ENCODE measurements at places on chromosomes 3 and 15. TPM values are rescaled to one million over a fixed set of nuclear protein-coding genes. Genes with fewer than 3 reads are reported as not detected.

- DNase-seq, result no peak
Measured at GRCh38 chr15:48556159-48556897, 89.2 kb downstream of the FBN1 start.

GRCh38 chr3:147963711-147964110 lies 554.5 kb downstream of the ZIC1 start:
- DNase-seq, result no peak

GRCh38 chr3:50649451-50649931 lies 25.2 kb upstream of the DOCK3 start:
- no peak for DNase-seq

- peak; percentile 29 for DNase-seq
Measured at GRCh38 chr3:100603469-100603868, 5.9 kb upstream of the ADGRG7 start.

DNA sequence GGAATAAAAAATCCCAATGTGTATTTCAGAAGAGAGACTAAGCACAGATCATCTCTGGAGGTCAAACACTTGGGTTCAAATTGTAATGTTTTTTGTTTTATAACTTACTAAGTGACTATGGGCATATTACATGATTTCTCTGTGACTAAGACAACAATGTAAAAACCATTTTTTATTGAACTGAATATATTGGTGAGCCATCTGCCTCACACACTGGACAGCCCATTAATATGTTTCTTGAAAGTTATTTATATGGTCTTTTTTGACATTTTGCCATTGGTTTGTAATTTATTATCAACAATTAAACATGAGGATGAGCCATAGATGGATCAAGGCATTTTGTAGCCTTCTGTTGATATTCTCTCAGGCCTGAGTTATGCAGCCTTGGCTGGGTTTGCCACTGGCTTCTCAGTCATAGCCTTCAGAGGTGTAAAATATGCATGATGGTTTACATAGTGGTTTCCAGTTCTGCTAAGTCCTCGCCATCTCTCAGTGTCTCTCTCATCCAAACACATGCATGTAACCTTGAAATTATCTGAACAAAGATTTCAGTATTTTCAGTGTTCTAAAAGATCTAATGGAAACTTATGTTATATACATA lies 997.2 kb downstream of the DIPK2A start:
- DNase-seq, result no peak

DNA sequence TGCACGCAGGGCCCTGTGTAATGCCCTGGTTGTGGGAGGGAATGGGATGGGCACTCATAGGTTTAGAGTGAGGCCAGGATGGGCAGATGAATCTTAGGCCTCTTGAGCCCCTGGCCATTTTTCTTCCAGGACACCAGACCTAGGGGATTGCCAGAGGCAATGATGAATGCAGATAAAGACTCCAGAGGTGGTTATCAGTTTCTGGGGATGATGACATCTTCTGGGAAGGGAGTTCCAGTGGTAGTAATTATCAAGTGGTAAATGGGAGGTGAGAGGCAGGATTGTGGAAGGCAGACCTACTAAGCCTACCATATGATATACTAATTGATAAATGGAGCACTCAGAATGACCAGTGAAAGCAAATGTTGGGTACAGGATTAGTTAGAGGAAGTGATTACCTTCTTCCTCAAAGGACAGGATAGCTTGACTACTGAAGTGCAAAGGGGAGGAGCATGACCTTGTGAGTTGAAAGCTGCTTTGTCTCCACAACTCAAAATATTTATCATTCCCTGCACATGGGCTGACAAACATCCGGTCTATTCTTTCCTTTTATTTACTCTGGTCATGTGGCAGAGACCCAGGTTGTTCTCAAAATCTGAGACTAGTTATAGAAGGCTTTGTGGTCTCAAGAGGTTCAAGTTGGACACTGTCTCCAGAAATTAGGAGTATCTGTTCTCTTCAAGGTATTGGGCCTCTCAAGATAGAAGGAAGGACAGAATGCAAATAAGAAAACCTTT lies 10.2 kb upstream of the MAPK6 start:
- DNase-seq, result no peak

- DNase-seq, result no peak
Measured at GRCh38 chr3:89314454-89315098, 207.2 kb downstream of the EPHA3 start.

DNA sequence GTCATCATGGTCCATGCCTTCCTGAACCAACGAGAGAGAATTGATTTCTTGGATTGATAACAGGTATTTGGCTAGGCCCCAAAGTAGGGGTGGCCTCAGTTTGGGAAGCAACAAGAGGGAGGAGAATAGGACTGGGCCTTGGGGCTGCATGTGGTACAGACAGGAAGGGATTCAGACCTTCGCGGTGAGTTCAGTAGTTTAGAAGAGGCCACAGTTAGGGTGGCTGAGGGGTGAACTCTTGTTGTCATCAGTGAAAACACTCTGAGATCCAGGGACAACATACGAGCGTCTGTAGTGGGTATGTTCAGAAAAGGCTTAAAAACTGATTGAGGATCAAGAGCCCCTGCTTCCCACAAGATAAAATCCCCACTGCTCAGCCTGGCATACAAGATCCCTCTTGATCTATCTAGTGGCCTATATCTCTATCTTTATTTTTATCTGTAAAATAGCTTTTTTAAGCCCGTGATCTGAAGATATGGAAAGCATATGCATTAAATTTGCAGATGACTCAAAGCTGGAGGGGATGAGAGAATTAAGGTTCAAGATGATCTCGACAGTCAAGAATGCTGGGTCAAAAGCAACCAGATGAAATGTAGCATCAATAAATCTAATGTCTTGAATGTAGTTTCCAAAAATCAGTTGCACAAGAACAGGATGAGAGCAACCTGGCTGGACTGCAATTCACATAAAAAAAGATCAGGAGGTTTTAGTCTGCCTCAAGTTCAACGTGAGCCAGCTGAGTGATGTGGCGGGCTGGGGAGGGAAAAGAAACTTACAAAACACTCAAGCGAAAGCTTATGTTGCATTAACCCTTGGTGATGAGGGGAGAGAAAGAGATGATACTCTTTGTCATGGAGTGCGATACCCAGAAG lies 221.1 kb upstream of the TLE3 start:
- DNase-seq, result peak; percentile 69

- DNase-seq, result no peak
Measured at GRCh38 chr3:27022096-27022761, 347.0 kb downstream of the NEK10 start.

- peak; percentile 54 for DNase-seq
Measured at GRCh38 chr3:16723978-16724377, 118.8 kb upstream of the DAZL start.

- peak; percentile 22 for DNase-seq
Measured at GRCh38 chr3:61381745-61382392, 130.6 kb upstream of the FHIT start.

DNA sequence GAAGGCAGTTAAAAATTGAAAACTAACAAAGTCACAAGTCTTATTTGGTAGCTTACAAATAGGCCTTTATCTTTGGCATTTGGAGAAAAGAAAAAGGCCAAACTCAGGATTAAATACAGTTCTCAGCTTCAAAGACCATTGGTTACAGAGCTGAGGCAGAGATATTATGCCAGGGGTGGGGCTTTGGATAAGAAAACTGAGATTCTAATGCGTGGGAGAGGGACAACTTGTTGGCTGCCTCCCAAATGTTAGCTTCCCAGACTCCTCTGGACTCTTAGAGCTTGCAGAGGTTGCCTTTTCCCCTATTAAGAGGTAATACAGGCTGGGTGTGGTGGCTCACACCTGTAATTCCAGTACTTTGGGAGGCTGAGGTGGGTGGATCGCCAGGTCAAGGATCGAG lies 231.8 kb downstream of the SQOR start:
- no peak for DNase-seq

- no peak for DNase-seq
Measured at GRCh38 chr3:149536429-149536828, 61.9 kb downstream of the TM4SF4 start.

DNA sequence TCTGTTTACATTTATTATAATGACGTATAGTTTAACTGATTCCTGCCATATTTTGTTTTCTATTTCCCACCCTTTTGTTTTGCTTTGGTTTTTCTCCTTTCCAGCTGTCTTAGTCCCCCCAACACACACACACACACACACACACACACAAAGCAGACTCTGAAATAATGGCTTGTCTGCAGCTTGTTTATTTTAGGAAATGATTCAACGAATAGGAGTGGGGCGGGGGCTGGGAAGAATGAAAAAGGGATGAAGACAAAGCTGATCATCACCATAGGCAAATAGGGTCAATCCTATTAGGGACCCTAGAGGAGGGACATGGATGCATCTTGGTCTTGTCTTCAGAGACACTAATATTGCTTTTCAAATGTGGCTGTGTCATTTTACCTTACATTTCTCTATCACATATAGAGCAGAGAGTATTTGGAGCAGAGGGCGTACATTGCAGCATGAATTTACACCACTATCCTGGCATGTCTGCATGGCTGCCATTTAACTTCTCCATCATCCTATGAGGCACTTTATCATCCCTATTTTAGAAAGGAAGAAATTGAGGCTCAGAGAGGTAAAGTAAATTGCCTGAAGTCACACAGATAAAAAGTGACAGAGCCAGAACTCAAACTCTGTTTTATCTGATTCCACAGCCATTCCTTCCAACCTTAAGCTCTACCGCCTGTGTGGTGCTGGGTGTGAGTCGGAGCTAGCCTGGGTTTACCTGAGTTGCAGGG lies 147.2 kb upstream of the TPM1 start:
- DNase-seq, result peak; percentile 58

- no peak for DNase-seq
Measured at GRCh38 chr3:72258361-72259141, 473.6 kb upstream of the PROK2 start.

- no peak for DNase-seq
Measured at GRCh38 chr15:35863655-35864054, 317.7 kb upstream of the DPH6 start.

GRCh38 chr3:196666001-196666867 lies 26.7 kb downstream of the NRROS start:
- DNase-seq, result peak; percentile 68

- peak; percentile 81 for DNase-seq
Measured at GRCh38 chr15:40894681-40895448, 615 bp downstream of the VPS18 start.

GRCh38 chr3:66480666-66481065 lies 20.2 kb downstream of the LRIG1 start:
- no peak for DNase-seq

- DNase-seq, result no peak
Measured at GRCh38 chr3:53145713-53146080, 15.3 kb upstream of the PRKCD start.

DNA sequence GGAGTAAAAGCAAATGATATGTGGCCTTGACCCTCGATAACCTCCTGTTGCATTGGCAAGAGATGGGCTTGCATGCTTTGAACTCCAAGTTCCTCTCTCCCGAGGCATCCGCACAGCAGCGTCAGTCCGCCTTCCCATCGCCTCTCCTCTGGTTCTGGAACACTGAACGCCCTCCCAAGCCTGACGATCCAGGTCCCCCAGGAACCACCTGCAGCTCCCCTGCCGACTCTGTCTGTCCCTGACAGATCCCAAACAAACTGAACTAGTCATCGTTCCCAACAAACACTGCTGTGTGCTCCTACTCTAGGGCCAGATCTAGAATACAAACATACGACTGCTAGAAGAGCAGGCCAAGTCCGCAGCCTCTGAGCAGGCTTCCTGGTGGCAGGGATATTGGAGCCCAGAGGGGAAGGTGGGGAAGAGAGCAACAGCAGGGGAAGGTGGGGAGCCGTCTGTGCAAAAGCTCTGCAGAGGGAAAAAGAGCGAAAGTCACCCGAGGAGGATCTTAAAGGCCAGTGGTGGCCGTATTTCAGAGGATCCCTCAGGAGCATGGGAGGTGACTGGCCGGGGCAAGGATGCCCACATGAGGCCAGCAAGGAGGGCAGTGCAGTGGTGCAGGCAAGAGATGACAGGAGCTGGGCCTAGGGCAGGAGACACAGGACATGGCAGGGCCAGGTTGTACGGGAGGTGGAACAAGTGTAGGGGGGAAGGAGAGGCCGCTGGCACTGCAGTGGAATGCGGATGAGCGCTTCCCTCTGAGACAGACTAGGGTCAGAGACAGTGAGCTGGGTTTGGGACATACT lies 50.8 kb downstream of the PCSK6 start:
- no peak for DNase-seq

- DNase-seq, result no peak
Measured at GRCh38 chr3:149763565-149764195, 11.4 kb upstream of the COMMD2 start.

DNA sequence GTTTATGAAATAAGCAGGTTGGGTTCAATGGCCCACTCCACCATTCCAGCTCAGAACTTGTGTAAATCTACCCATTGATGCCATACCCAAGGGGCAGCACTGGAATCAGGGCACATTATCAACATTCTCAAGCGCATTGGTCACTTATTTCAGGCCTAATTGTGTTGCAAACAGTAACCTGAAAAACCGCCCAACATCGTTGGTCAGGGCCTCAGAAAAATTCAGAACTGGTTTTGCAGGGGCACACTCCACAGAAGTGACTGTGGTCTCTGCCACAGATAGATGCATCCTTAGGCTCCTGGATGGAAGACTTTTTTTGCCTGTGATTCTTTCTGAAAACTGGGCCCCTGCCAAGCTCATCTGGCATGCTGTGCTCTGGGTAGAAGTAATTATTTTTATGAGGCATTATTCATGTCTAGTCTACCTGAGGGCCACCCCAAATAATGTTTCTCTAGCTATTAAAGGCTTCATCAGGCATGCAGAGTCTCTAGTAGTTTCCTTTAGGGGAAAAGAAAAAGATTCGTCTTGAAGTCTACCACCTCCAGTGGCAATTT lies 21.7 kb upstream of the LRTM1 start:
- DNase-seq, result no peak

GRCh38 chr3:123758081-123758564 lies 126.0 kb downstream of the MYLK start:
- DNase-seq, result peak; percentile 87

DNA sequence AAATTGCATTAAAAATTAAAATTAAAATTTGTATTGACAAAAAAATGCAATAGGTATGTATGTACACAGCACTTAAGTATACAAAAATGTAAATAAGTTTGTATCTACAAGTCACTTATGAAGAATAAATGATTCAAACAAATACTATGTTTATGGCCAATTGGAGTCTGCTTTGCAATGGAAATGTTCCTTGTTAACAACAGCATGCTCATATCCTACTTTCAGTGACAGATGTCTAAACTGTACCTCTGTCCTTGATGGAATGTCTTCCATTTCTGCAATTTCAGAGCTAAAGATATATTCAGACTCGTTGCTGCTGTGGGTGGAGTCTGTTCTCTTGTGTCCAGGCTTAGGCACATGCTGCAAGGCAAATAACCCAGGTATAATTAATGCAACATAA lies 64.1 kb upstream of the MYO5C start:
- no peak for DNase-seq

RTP1 gene
- not detected for total RNA-seq

SLC9A9 gene
- not detected for total RNA-seq

NSMCE3 gene
- total RNA-seq, result 12.5 TPM

SRPRB gene
- 135 TPM for total RNA-seq

GOLGA6L9 gene
- total RNA-seq, result 0.87 TPM

ANP32A gene
- 98.9 TPM for total RNA-seq

KCNH8 gene
- not detected for total RNA-seq

RAF1 gene
- total RNA-seq, result 94.8 TPM

GABRB3 gene
- 1.0 TPM for total RNA-seq

FBXW12 gene
- total RNA-seq, result not detected

CCDC14 gene
- 32.4 TPM for total RNA-seq

Measured in HFFc6 (cell line).